Bone marrow (tissue), 2 donors: ENCODE measurements at places on chromosomes 16 and 17.

GRCh38 chr17:18016426-18016825, 22.5 kb downstream of the ATPAF2 start:
- DNase-seq = no peak

DNA sequence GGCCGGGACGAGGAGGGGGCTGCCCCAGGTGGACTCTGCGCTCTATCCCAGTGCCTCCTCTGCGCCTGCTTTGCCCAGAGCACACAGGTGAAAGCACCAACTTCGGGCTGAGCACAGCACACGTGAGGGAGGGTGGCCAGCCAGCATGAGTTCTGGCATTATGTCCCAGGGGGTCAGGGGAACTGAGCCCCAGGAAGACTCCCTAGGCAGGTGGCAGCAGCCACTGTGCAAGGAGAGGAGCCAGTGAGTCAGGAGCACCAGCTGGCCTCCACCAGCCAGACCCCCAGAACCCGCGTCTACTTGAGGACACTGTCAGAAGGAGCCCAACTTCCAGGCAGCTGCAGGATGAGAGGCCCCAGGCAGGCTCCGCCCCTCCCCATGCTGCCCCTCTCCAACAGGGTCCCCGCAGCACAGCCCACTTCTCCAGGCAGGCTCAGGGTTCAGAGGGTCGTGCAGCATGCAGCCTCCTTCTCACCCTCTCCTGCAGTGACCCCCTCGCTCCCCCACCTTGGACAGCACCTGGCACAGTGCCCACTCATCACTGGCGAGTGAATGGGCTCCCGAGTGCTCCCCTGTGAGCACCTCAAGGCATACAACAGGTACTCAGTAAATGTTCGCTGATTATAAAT, 44.2 kb upstream of the RASD1 start:
- DNase-seq = no peak

DNA sequence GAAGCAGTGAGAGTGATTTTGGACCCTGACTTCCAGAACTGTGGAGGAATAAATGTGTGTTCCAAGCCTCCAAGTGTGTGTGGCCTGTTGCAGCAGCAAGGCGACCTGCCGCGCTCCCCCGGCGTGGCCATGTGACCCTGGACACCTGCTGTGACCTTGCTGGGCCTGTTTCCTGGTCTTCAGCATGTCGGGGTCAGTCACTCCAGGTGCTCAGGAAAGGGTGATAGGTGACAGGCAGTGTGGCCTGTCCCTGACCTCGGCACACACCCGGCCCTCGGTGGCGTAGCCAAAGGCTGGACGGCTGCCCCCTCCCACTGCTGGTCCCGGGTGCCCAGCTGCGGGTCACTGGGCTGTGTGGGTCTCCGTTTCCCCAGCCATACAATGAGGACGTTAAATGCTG, 31.8 kb upstream of the ZNF469 start:
- DNase-seq = no peak

DNA sequence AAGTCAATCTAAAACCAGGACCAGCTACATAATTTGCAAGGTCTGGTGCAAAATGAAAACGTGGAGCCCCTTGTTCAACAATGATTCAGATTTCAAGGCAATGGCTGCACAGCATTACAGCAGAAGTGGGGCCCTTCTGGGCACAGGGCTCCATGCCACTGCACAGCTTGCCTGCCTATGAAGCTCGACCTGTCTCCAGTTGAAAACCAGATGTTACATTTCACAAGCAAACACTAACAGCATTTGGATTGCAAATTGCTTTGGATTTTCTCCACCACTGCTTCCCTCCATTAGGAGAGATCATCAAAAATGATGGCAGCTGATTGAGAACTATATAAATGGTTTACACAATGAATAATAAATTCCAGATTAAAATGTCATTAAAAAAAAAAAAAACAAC, 551.4 kb upstream of the ZFHX3 start:
- no peak for DNase-seq

GRCh38 chr17:73623247-73623646, 21.0 kb downstream of the SDK2 start:
- no peak for DNase-seq

DNA sequence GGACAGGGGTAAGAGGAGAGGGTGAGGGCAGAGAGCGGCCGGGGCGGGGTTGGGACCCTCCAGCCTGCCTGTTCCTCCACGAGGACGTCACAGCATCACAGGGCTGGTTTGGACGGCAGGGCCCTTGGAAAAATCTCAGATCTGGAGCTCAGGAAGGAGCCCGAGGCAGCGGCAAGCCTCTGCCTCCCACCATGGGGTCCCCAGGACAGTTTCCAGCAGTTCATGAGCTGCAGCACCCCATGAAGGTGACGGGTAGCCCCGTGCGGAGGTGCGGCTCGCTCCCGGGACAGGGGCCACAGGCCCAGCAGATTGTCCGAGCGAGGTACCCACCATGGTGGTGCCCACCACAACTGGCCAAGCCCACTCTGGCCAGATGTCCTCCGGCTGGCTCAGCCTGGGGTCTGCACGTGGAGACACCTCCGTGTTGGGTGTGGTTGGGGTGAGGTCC, 21.3 kb downstream of the TPSD1 start:
- no peak for DNase-seq

DNA sequence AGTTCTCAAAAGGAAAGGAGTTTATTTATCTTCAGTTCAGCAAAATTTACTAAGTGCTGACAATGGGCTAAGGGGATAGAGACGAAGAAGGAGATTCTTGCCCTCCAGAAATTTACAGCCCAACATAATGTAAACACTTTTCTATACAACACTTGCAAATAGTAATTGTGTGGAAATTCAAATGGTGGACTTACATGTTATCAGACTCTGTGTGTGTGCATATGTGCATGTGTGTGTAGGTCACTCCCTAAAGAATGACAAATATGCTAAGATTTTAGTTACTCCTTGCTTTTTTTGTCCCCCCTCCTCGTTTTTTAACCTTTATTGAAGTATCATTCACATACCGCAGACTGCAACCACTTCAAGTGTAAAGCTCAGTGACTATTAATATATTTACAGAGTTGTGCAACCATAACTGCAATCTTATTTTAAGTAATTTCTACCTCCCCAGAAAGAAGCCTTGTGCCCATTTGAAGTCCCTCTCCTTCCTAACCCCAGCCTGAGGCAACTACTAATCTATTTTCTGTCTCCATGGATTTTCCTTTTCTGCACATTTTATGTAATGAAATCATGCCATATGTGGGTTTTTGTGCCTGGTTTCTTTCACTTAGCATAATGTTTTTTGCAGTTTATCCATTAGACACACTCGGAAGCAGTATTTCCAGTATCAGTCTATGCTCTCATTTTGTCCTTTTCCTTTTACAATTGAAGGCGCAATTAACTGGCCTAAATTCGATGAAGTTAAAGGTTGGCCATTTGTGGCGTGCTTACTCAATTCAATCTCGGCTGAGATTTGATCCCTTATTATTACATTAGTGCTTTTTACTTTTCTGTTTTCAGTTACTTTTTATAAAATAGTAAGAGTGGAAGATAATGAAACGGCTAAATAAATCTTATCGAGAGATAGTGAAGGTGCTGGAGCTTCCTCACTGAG, 318.4 kb downstream of the HAPSTR1 start:
- no peak for DNase-seq

- no peak for DNase-seq
These were observed 58.2 kb downstream of the PLCG2 start for GRCh38 chr16:81837312-81837751.

DNA sequence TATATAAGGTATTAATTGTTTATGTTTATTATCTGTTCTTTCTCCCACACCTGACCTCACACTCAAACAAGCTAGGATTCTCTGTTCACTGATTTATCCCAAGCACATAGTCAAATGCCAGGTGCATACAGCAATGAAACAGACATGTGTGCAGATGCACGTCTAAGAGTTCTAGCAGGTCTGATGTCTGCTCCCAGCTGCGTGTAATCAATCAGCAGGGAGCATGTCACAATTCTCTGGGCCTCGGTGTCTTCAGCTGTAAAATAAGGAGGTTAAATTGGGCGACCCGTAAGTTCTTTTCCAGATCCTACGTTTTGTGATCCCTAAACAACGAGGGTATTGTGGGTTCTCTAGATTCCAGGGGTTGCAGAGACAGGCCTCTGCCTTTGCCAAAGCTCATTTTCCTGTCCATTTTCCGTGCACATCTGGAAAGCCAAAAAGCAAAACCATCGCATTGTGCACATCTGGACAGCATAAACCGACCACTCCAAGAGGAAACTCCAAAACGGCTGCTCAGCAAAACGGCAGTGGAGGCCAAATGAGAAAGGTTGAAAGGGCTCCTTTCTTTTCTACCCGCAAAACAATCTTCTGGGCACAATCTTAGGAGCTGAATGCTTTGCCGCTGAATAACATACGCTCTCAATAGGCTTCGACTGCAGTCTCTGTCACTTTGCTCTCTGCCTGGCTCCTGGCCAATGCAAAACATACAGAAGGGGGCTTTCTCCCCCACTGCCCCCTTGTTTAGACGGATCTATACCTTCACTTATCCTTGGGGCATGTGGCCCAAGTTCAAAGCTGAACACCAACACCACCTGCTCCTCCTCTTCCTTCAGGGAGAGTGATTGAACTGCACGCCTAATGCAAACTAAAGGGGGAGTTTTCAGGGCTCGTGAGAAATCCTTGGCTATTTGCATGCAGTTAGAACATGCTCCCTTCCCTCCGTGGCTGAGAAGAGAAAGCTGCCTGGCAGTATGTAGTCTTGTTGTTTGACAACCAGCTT, 426.3 kb downstream of the SLC39A11 start:
- no peak for DNase-seq

DNA sequence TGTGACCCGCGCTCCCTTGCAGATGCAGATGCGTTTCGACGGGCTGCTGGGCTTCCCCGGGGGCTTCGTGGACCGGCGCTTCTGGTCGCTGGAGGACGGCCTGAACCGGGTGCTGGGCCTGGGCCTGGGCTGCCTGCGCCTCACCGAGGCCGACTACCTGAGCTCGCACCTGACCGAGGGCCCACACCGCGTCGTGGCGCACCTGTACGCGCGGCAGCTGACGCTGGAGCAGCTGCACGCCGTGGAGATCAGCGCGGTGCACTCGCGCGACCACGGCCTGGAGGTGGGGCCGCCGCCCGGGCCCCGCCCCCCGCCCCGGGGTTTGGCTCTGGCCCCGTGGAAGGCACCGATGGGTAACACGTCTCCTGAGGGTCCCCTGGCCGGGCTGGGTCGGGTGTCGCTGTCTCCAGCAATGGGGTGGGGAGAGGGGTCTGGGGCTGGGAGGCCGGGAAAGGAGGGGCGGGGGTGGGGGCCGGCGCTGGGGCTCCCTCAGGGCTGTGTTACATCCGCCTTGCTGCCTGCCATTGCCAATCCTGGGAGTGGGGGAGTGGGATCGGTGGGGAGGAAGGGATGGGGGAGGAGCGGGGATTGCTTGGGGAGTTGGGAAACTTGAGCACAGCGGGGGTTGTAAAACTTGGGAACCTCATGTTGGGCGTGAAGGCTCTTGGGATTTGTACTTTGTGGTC, 737 bp downstream of the NUDT16L1 start:
- no peak for DNase-seq

GRCh38 chr16:24255456-24256371, at the start of gene CACNG3:
Gene CACNG3 (plus strand): TSS chr16:24256335. CDS start chr16:24256755, 420 bp downstream.
- no peak for DNase-seq

GRCh38 chr17:77721846-77722160, 236.7 kb upstream of the TNRC6C start:
- no peak for DNase-seq

- DNase-seq = no peak
These were observed 72.6 kb downstream of the MGAT5B start for GRCh38 chr17:76940738-76941350.

DNA sequence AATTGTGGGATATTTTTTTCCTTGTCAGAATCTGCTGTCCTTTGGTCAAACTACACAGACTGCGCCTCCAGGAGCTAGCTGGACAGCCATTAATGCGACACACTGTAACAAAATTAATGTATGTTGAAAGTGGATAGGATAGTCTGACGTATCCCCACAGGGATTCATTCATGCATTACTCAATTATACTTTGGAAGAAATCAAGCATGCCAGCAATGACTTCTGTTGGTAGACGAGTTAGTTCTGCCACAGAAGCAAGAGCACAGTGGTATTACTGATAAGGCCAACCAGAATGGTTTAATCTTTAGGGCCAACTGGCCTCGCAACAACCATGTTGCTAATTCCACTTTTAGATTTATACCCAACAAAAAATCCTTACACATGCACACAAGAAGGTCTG, 106.4 kb upstream of the TOB1 start:
- no peak for DNase-seq

DNA sequence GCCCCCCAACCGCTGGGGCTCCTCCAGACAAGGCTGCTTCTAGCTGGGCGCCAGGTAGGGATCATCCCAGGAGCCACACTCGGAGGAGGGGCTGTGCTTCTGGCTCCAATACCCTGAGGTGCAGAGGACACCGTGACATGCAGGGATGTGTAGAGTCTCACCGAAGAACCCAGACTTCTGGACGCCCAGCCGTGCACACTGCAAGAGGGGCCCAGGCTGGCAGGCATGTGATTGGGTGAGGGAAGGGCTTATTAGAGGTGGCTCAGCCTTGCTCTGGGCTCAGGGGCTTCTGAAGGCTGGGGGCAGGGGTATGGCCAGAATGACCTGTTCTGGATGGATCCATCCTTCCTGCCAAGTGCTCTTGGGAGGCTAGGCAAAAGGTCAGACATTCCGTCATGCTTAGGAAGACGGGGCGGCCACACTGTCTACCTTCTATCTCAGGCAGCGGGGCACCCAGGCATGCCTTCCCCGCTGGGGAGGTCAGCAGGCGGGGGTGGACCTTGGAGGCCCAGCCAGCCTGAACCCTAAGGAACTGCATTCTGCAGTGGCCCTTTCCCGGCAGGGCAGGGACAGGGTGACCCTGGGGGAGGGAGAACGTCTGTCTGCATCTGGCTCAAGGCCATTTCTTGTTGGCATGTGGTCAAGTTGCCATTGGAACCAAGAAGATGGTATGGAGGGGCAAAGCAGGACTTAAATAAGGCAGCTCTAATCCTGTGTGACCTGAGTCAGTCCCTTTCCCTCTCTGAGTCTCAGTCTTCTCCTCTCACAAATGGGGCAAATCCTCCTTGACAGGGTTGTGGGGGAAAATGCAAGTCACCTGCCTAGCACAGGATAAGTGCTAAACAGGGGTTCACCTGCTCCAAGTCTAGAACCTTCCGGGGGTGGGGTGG, 5.8 kb upstream of the ADGRG1 start:
- DNase-seq = no peak

DNA sequence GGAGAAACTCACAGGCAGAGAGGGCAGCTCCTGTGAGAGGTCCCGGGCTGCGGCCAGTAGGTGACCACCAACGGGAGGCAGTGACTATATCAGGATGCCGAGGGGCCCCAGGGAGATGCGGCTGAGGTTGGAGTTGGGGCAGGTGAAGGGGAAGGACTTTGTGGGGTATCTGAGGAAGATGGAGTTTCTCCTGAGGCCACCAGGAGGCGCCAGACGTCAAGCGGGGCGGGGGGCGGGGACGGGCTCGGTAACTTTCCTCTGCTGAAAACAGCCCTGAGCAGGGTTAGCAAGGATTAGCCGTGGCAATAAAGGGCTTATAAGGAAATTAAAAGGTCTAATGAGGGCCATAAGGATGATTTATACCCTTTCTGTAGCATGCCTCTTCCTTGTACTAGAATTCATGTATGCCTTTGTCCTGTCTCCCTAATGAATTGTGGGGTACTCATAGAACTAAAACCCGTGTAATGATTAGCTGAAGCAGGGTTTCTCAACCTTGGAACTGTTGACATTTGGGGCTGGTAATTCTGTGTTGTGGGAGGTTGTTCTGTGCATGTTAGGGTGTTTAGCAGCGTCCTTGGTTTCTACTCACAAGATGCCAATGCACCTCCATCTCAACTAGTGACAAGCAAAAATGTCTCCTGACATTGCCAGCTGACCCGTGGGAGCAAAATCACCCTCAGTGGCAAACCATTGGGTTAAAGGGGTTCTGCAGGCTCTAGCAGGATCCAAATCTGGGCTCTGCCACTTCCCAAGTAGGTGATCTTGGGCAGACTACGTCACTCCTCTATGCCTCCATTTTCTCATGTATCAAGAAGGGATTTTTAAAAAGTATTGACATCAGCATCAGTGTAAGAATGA, 74.8 kb upstream of the GRIN2A start:
- DNase-seq = peak; percentile 68
